Stimulated activated CD8-positive, alpha-beta memory T cell treated with anti-CD3 and anti-CD28 coated beads, Interleukin-4, amount 100 ng/mL, for 48 hours (primary cell): ENCODE measurements at places on chromosomes 1 and 21.

DNA sequence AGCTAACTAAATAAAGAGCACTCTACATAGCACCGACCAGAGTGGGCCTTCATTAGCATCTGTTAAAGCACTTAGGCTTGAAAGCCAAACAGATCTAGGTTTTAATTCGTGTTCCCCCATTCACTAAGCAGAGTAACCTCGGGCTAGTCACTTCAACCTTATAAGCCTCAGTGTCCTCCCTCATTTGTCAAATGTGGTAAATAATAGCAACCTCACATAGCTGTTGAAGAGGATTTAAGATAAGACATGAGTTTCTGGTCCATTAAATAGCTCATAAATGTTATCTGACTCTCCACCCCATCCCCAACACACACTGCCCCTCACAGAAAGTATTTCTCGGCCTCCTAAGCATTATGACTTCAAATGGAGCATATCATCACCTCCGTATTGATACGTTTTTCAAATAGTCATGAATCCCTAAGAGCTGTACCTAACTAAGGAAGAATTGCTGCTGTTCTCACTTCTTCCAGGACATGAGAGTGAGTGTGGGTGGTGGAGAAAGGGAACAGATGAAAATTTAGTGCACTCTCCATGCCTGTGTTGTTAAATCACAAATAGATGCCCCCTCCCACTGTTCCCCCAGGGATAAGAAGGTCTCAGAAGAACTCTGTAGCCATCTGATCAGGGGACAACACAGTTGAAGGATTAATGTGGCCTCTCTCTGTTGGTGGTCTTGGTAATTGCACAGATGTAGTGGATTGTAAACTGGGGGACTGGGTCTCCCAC, 47.6 kb downstream of the PLPP3 start:
- DNase-seq: no peak

DNA sequence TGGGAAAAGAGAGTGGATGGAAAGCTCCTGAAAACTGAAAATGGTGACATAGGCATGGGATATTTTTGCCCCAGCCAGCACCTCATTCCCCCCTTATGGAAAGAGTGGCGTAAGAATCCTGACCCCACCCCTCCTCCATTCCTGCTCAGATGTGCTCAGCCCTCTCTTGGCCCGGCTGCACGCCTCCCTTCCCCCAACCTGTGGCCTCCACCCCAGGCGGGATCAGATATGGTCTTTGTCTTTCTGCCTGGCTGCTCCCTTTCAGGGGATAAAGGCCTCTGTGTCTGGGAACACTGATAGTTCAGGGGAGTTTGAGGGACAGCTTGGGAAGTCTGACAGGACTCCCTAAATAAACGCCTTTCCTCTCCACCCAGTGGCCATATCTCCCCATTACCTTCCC, 49.8 kb downstream of the KIRREL1 start:
- no peak for DNase-seq

GRCh38 chr21:21921410-21922232, 923.4 kb downstream of the NCAM2 start:
- no peak for DNase-seq

- DNase-seq: no peak
These were observed 3.3 kb downstream of the CSRP1 start for GRCh38 chr1:201503397-201504176.

DNA sequence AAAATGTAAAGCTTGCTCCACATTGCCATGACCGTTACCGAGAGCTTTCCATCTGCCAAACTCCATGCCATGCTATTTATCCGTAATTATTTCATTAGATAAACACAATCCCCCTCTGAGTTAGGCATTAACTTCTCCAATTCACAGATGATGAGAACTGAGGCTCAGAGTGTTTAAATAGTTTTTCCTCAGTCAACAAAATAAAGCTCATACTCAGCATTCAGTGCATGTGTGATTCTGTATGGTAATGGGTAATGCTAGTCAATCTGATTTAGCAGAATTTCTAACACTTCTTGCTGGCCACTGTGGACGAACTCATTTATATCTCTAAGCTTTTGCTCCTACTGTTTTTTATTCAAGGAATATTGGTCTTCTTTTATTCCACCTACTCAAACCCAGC, 17.3 kb downstream of the SAMSN1 start:
- DNase-seq: no peak

GRCh38 chr1:48019714-48020315, 22.6 kb upstream of the TRABD2B start:
- no peak for DNase-seq

GRCh38 chr1:226723657-226724532, 15.2 kb downstream of the ITPKB start:
- no peak for DNase-seq
